ENCODE measurements at places on chromosomes 4 and X. TPM values are rescaled to one million over a fixed set of nuclear protein-coding genes. Genes with fewer than 3 reads are reported as not detected.

Gene CLDN24
- total RNA-seq: not detected

GRCh38 chrX:56281789-56282188, 49.6 kb downstream of the KLF8 start:
- DNase-seq: peak; percentile 58

DNA sequence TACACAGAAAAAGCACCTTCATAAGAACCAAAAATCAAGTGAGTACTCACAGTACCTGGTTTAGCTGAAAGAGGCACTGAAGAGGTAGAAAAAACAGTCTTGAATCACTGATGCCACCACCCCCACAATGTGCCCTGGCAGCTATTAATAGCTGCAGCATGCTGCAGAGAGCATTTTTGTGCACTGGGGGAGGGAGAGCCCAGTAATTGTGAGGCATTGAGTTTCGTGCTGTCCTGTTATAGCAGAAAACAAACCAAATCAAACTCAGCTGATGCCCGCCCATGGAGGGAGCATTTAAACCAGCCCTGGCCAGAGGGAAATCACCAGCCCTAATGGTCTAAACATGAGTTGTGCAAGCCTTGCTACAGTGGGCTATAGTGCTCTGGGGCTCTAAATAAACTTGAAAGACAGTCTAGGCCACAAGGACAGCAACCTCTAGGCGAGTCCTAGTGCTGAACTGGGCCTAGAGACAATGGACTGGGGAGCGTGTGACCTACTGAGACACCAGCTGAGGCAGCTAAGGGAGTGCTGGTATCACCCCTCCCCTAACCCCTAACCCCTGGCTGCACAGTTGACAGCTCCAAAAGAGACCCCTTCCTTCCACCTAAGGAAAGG, 106.3 kb upstream of the TMLHE start:
- no peak for DNase-seq

Gene UGT8
- total RNA-seq: 36.0 TPM
